Stimulated activated CD8-positive, alpha-beta memory T cell treated with anti-CD3 and anti-CD28 coated beads, Interleukin-7, amount 100 ng/mL, for 1 hour (primary cell): ENCODE measurements at places on chromosomes 16 and 17.

GRCh38 chr17:42127414-42127813 lies 4.8 kb downstream of the HSPB9 start:
- no peak for DNase-seq

DNA sequence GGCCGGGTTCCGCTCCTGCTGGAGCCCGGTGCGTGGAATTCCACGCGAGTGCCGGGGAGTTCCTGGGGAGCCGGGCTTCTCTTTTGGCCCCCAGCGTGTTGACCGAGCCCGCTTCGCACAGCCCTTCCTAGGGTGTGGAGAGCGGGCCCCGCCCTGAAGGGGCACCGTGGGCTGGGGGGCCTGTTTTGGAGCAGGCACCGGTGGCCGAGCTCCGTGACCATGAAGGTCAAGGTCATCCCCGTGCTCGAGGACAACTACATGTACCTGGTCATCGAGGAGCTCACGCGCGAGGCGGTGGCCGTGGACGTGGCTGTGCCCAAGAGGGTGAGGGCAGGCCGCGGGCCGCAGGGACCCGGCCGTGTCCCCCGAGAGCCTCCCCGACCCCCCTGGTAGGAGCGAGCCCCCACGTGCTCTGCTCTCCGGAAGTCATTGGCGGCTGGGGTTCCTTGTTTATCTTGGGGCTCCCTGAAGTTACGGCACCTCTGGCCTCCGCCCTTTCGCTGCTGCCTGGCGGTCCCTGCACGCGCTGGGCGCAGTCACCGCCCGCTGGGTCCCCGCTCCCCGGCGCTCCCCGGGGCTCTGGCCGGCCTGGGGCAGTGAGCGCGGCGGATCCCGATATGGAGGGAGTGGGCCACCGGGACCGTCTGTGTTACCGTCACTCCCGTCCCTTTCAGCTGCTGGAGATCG lies 528 bp downstream of the HAGHL start:
- no peak for DNase-seq

DNA sequence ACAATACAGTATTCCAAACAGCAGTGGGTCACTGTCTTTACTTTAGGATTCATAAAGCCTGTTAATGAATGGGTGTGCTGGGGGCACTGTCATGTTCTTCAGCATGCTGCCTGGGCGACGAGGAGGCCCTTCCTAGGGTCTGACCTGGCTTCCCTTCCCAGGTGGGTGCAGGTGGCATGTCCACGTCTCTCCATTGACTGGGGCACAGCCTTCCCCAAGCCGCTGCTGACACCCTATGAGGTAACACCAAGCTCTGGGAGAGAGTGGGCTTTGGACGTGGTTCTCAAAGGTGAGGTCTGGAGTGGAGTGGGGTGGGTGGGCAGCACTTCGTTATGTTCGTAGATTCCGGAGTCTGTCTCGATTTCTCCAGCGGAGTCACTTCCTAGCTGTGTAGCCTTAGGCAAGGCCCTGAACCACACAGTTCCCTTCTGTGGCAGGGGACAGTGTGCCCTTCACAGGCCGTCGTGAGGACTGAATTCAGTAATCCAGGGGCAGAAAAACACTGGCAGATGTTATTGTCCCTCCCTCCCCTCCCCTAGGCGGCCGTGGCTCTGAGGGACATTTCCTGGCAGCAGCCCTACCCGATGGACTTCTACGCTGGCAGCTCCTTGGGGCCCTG lies 771 bp upstream of the OVCA2 start:
- no peak for DNase-seq

- no peak for DNase-seq
Measured at GRCh38 chr17:77266213-77266612, 125.4 kb downstream of the SEC14L1 start.

- no peak for DNase-seq
Measured at GRCh38 chr17:52837492-52837891, 679.0 kb upstream of the CA10 start.

GRCh38 chr17:63032142-63032541 lies 66.1 kb downstream of the TANC2 start:
- DNase-seq: no peak
